ENCODE measurements at places on chromosomes 6 and 20.

- DNase-seq: no peak
Measured at GRCh38 chr6:42396720-42397119, 55.0 kb downstream of the TRERF1 start.

DNA sequence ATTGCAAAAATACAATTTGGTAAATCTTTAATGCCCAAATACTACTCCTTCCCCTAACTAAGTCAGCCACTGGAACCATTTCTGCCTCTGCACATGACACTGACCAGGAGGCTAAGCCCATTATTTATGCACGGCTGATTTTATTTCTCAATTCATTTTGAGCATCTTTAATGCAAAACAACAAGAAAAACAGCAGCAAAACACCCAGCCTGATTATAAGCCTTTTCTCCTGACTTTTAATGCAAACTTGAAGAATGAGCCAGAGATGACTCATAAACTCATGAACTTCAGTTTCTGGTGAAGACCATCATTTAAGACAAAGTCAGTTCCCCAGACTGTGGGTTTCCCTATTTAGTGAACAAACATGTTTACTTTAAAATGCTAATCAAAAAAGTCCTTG, 51.6 kb downstream of the CYP24A1 start:
- DNase-seq: no peak

DNA sequence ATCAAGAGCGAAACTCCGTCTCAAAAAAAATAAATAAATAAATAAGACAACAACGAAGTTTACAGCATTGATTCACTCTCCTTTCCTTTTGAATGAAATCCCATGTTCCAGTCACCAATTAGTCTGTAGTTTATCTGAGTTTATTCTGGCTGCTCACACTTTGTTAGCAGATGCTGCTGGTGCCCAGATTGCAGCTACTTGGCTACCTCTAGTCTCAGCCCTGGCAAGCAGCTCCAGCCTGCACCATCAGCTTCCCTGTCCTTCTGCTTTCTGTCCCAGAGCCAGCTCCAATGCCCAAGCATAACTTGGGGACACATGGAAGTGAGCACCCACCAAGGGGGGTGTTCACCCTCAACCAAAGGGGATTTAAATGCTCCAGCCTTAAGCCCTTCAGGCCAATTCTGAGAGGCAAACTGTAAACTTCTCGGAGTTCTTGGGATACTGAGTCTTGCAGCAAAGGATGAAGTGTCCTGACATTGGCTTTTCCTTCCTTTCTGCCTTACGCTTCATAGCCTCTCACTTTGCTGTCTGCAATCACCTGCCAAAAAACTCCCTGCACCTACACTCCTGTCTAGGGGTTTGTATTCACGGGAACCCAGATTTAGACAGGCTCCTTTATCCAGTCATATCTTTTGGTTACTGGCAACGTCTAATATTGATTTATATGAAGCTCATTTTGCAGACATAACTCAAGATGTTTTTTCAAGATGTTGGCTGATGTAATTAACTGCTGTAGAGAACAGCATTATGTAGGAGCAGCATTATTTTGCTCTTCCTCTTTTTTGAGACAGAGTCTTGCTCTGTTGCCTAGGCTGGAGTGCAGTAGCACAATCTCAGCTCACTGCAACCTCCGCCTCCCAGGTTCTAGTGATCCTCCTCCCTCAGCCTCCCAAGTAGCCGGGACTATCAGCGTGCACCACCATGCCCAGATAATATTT, 9.8 kb upstream of the TASP1 start:
- no peak for DNase-seq

- no peak for DNase-seq
Measured at GRCh38 chr20:14986656-14987055, 649.2 kb upstream of the FLRT3 start.

DNA sequence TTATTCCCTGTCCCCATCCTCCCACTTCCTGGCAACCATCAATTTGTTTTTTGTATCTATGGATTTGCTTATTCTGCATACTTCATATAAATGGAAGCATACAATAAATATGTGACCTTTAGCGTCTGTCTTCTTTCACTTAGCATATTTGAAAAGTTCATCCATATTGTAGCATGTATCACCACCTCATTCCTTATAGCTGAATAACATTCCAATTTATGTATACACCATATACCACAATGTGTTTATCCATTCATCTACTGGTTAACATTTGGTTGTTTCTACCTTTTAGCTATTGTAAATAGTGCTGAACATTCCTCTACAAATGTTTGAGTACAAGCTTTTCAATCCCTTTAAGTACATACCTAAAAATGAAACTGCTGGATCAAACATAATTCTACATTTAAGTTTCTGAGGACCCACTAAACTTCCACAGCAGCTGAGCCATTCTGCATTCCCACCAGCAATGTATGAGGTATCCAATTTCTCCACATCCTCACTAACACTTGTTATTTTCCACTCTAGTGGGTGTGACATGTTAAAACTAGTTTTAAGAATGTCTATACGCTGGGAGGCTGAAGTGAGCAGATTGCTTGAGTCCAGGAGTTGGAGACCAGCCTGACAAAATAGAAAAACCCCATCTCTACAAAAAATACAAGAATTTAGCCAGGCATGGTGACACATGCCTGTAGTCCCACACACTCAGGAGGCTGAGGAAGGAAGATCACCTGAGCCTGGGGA, 32.9 kb downstream of the NUDT3 start:
- DNase-seq: no peak

GRCh38 chr20:45704969-45705637, at the start of gene WFDC10B:
Gene WFDC10B, minus strand, starts transcription at chr20:45705019. Its CDS starts 19,027 bp downstream, at chr20:45685992.
- no peak for DNase-seq

GRCh38 chr20:409697-410559, 1.8 kb downstream of the RBCK1 start:
- no peak for DNase-seq

GRCh38 chr6:105873211-105873704, 212.9 kb upstream of the PRDM1 start:
- no peak for DNase-seq

DNA sequence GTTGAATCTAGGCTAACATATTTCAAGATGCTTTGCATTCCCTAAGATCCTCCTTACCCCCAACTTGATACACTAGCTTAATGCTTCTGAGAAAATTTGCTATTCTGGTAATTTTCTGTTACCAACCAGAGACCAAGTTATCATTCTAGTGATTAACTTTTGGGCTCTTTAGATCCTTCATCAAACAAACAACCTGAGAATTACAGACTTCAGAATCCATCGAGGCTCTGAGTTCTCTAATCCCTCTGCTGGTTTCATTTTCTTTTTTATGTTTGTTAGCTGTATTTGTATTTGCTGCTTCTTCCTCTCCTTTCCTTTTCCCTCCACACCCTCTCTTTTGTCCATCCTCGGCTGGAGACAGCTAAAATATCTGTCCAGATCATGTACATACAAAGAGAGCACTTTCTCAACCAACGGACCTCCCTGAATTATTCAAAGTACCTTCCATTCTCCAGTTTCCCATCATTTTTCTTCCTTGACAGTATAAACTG, 98.7 kb upstream of the RIPOR2 start:
- DNase-seq: no peak

DNA sequence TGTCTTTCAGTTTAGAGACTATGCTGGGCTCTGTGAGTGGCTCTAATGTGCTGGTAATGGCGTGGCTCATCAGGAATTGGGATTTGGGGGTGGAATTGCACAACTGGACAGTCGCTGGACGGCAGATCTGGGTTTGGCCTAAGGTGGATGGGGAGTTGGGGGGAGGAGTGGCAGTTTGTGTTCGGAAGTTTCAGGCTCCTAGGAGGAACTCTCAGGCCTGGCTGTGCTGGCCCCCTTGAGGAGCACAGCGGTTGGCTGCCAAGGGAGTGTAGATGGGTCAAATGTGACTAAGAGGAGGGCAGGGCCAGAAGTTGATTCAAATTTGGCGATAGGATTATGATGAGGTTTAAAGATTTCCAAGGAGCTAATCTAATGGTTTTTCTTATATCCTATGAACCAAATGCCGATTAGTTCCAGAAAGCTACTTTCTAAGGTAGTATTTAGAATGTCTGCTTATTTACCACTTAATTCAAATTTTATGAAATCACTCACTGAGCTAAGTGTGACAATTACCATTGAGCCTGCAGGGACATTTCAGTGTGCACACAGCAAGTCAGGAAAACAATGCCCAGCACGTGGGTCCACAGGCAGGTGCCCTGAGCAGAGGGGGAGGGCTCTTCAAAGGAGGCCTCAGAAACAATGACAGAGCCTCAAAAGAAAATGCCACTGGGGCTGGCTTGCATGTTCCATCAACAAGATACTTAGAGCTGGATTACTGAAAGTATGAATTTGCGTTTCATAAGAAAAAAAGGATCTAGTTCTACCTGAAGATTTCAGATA, 111.0 kb downstream of the GJA10 start:
- no peak for DNase-seq

- no peak for DNase-seq
Measured at GRCh38 chr20:55567826-55568225, 437.5 kb downstream of the CBLN4 start.

DNA sequence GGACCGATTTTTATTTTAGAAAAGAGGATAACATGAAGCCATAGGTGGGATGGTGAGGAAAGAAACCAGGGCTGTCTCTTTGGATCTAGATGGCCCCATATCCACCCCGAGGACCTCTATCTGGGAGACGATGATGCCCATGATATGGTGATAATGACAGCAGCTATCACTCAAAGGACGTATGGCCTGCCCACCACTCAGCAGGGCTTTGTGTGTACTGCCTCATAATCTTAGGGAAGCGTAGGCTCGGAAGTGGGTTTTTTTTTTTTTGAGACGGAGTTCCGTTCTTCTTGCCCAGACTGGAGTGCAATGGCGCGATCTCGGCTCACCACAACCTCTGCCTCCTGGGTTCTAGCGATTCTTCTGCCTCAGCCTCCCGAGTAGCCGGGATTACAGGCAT, 8.2 kb upstream of the TAF8 start:
- no peak for DNase-seq

- DNase-seq: no peak
Measured at GRCh38 chr20:48025051-48025515, 239.8 kb upstream of the SULF2 start.

- DNase-seq: no peak
Measured at GRCh38 chr6:92945799-92946198, 473.6 kb downstream of the EPHA7 start.

- DNase-seq: no peak
Measured at GRCh38 chr20:37505263-37506151, 15.5 kb upstream of the NNAT start.

GRCh38 chr6:147881432-147881831, 372.9 kb downstream of the SAMD5 start:
- no peak for DNase-seq

- DNase-seq: no peak
Measured at GRCh38 chr20:22366631-22367030, 217.7 kb downstream of the FOXA2 start.

Measured in stimulated activated CD4-positive, alpha-beta T cell treated with anti-CD3 and anti-CD28 coated beads, Interleukin-1b, Interleukin-23, amount 100 ng/mL, for 1 hour (primary cell).